ENCODE measurements at places on chromosomes 2 and 18.

DNA sequence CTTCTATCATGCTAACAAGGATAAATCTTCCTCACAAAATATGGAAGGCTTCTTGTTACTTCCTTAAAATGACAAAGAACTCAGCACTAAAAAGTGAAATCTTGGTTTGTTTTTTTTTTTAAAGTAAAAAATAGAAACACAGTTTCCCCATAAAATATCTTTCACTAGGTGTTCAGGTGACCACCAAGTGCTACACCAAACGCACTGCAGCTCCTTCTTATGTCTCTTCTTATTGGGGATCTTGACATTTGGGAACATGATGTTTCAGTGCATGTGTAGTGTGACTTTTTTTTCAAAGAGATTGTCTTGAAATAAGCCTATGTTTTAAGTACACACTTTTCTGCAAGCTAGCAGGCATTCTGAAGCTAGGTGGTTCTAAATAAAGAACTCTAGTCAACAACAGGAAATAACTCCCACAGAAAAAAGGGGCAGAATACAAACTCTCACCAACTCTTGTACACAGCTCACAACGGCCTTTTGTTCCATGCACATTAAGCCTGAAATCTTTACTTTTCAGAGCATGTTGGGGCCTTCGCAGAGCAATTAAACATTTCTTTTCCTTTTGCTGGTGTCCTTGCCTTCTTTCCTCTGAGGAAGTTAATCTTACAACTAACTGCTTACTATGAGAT is 13.2 kb upstream of the SERTAD2 start:
- DNase-seq = no peak

- no peak for DNase-seq
Observed at GRCh38 chr2:27730261-27730662, 41.3 kb upstream of the MRPL33 start.

DNA sequence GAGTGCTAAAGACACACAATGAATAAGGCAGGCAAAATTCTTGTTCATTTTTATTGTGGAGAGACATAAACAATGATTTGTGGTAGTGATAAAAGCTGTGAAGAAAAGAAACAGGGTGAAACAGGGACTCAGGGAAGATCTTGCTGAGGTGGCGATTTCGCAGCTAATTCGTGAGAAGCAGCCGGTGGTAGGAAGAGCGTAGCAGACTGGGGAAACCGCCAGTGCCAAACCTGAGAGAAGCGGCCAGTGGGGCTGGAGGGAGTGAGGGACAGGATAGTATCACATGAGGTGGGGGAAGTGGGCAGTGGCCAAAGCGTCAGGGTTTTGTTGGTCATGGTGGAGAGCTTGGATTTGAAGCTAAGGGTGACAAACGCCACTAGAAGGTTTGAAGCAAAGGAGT is 42.3 kb downstream of the TMEM178A start:
- DNase-seq = no peak

DNA sequence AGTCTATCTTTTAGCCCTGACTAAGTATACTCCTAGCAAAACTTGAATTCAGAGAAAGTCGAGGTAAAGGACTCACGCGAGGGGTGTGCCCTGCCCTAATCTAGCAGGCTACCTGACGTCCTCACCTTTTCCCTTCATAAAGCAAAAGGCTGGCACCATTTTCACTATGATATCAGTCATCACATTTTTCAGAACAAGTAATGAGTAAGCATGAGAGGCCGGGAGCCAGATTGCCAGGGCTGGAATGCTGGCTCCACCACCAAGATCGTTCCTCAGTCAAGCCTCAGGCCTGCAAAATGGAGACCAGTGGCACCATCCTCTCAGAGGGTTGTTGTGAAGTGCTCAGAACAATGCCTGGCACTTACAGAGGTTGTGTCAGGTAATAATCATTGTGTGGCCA is 18.7 kb upstream of the NCKAP5 start:
- DNase-seq = no peak

DNA sequence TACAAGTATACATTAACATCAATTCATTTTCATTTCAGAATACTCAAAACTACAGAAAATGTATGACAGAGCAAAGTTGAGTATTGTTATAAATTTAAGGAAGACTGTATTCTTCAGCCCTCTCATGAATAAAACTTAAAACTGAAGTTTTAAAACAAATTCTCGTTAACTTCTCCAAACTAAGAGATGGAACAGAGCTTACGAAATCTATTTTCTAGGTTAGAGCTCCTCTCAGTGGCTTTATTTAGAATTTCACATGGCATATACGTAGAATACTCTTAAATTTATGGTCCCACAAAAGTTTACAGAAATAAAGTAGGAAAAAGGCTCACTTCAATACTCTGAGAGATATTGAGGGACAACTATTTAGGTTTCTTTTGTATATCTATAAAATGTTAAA is 612.1 kb downstream of the KCNJ3 start:
- no peak for DNase-seq

DNA sequence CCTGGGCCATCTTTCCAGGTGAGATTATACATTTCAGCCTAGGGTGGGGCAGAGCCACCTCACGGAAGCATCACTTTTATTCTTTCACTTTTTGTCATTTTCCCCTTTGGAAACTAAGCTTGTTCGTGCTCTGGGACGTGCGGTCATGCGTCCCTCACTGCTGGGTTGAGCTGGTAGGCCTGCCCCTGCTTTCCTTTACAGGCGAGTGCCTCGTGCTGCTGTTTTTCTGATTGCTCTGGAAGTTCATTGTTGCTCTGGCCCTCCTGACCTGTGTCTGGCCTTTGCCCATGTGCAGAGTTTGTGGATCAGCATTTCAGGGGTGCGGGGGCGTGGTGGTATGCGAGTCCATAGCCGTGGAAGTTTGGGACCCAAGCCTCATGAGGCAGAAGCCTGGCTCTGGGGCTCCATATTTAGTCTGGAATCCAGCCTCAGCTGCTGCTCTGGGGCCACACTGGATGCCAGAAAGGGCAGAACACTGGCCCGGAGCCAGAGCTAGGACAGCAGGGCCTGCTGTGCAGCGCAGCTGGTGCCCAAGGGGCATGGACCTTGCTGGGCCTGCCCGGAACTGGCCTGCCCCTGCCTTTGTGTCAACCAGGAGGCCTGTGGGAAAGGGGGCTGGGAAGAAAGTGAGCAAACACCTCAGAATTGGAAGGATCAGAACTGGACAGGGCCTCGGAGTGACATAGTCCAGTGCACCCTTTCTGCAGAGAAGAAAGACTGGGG is 51.1 kb downstream of the CTIF start:
- no peak for DNase-seq

DNA sequence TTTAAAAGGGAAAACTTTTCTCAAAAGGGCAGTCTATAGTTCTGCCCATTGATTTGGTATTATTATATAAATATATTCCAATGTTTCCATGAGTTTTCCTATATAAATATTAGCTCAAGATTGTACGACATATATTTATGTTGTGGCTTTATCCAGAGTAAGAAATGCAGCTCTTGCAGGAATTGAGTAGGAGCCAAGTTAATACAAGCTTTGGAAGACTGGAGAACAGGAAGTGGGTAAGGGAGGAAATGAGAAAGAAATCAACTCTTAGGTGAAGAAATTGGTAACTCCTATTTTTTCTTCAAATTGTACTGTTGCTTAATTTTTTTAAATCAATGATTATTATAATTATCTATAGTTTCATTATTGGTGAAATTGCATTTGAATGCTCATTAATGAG is 105.4 kb upstream of the FAM117B start:
- no peak for DNase-seq

- DNase-seq = no peak
Observed at GRCh38 chr2:216830346-216830745, 29.5 kb downstream of the TNP1 start.

DNA sequence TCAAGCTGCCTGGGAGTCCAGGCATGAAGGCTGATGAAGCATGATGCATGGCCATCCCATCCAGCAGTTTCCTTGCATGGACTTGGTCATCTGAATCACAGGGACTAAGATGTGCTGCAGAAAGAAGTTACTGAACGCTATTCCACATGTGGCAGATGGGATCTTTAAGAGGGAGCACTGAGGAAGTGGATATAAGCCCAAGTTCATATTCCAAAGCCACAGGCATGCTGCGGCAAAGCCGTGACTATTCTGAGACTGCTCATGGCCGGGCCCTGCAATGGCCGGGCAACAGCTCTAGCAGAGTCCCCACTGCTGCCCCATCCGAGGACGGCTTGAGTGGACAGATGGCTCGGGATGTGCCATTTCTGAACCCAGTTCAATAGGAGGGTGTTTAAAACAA is 61.5 kb downstream of the STPG4 start:
- DNase-seq = no peak

DNA sequence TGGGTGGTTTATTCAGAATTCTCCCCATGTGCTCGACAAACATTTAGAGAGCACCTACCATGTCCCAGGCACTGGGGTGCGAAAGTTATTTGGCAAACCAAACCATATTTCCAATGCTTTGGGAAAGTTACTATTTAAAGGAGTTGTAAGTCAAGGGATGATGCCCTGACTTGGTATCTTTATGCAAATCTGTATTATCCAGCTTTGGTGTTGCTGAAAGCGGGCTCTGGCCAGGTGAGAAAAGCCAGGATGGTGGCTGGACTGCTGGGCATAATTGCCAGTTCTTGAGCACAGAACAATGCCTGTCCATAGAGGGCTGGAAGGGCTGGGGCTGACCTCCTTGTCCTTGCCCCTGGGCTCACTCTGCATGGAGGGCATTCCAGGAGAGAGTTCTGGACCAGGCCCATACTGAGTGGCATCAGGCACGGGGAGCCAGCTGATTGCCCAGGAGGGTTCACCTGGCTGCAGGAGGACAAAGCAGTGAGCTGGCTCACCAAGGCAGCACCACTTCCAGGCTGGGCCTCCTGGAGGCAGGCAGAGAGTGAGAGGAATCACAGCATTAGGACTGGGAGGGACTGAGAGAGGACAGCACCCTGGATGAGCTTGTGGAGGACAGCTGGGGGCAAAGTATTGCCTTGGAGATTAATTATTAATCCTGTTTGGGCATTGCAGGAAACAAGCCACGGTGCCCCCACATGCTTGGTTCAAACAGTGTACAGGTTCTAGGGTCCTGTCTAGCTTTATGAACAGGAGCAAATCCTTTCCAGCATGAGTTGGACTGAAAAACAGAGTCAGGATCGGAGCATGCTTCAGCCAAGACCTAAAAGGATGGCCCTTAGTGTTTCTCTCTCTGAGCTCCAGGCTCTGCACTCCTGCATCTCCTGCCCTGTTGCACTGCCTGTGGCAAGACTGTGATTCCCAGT is 7.1 kb downstream of the KHK start:
- no peak for DNase-seq

DNA sequence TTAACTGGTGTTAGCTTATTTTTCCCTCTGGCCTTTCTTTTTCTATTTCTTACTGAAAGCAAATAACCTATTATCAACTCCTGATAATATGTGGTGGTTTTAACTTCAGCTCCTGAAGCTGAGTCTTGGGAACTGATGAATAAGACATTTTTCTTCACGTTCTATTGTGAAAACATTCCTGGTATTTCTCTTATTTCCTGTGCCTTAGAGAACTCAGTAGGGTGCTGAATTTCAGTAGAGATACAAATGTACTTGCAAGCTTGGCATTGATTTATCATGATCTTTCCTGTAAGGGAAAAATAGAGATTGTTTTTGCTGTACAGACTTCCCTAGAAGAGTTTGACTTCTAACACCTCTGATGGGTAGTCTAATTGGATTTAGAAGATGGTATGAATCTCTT is 52.8 kb upstream of the DCC start:
- no peak for DNase-seq

GRCh38 chr2:44167311-44167907 is 1.3 kb upstream of the PPM1B start:
- DNase-seq = no peak

- no peak for DNase-seq
Observed at GRCh38 chr2:141393214-141393545, 737.6 kb downstream of the LRP1B start.

DNA sequence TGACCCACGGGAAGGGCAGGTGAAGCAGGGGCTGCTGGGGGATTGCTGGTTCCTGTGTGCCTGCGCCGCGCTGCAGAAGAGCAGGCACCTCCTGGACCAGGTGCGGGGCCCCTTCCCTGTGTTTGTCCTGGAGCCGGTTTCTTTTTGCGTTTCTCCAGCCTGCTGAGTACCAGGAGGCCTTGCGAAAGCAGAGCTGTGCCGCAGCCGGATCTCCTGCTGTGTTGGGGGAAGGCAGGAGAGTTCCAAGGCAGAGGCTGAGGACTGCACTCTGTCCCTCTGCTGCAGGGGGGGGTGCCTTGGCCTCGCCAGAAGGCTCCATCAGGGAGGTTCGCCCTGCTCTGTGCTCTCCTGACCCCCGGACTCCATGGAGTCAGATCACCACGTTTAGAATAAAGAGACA is 2.8 kb downstream of the CAPN10 start:
- no peak for DNase-seq

DNA sequence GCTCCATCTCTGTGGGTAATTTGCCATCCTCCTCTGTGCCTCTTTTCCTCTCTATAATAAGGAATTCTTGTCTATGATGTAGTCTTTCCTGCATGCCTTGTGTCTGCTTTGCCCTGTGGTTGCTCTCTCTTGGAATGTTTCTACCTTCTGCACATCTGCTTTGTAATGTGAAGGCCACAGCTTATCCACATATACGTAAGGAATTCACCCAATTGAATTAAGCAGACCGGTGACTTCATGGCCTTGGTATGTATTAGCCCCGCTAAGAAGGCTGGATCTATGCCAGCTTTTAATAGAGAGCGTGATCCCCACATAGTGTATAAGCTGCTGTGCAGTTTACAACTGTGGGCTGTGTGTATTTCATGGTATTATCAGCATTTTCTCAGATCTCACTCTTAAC is 274.7 kb downstream of the RNF144A start:
- DNase-seq = no peak

- DNase-seq = no peak
Observed at GRCh38 chr18:36355511-36355910, 58.0 kb downstream of the FHOD3 start.

DNA sequence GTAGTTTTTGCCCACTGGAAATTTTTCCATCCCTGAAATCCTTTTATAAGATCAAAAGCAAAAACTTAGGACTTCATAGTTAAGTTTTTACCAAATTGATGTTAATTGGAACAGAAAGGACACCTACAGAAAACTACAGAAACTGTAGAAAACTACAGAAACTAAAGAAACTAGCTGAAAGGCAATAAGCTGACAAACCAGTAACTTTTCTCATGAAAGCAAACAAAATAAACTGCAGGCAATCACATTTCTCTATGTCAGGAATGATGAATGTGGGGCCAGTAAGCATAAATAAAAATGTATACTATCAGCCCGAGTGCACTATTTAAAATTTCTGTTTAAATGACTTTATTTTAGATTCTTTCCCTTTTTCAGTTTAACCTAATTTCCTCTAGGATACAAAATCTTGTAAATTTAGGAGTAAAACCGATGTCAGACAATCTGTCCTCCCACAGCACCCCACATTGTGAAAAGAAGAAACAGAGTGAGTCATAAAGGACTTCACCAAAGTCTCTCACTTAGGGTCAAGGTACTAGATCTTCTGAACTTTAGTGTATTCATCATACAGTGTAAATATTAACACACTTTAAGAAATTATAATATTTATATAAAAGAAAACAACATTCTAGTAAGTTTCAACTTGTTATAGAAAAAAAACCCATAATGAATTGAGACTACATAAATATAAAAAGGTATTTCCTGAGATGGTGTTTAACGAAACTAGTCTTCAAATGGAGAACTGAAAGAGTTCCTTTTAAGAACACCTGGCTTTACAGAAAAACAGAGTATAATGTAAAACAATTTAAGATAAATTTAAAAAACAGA is 46.6 kb downstream of the USP40 start:
- no peak for DNase-seq

Data from stimulated activated CD8-positive, alpha-beta memory T cell treated with anti-CD3 and anti-CD28 coated beads, Interleukin-15, amount 100 ng/mL, for 24 hours (primary cell).